ENCODE measurements at places on chromosomes 3 and 15. TPM values are rescaled to one million over a fixed set of nuclear protein-coding genes. Genes with fewer than 3 reads are reported as not detected.

ATP8B4 gene
- total RNA-seq, result 0.79 TPM

GATM gene
- total RNA-seq, result 2.2 TPM

WDR49 gene
- total RNA-seq, result not detected

NR2E3 gene
- total RNA-seq, result 0.19 TPM

IGSF10 gene
- total RNA-seq, result 0.35 TPM

MASP1 gene
- total RNA-seq, result not detected

EBLN2 gene
- 0.44 TPM for total RNA-seq

IL17RC gene
- total RNA-seq, result 34.2 TPM

MORC1 gene
- total RNA-seq, result not detected

COL6A5 gene
- total RNA-seq, result not detected

P4HTM gene
- 17.7 TPM for total RNA-seq

SEMA3B gene
- total RNA-seq, result 8.8 TPM

GOLGA8J gene
- 0.12 TPM for total RNA-seq

TEX9 gene
- 4.7 TPM for total RNA-seq

CCDC191 gene
- 1.9 TPM for total RNA-seq

CIDEC gene
- total RNA-seq, result 50.4 TPM
